ENCODE measurements at places on chromosomes 1 and 21.

GRCh38 chr1:47978486-47978885, 18.7 kb downstream of the TRABD2B start:
- no peak for DNase-seq

- DNase-seq: no peak
Measured at GRCh38 chr1:180674603-180675530, 43.0 kb downstream of the XPR1 start.

GRCh38 chr1:94332516-94332915, 85.7 kb upstream of the ABCD3 start:
- no peak for DNase-seq

DNA sequence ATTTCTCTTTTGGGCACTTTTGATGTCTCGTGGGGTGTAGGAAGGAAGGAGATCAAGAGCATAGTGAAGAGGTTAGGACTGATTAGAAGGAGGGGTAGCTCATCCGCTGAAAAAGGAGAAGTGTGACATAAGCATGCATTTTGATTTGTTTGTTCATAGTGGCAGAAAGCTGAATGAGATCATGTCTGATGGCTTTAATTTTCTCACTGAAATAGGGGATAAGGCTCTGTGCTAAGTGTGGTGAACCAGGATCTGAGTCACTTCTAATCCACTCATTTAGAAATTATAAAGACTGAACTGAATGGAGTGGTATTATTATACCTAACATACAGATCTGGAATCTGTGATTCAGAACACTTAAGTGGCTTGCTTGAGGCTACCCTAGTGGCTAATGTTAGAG, 344.5 kb downstream of the PDE4B start:
- no peak for DNase-seq

DNA sequence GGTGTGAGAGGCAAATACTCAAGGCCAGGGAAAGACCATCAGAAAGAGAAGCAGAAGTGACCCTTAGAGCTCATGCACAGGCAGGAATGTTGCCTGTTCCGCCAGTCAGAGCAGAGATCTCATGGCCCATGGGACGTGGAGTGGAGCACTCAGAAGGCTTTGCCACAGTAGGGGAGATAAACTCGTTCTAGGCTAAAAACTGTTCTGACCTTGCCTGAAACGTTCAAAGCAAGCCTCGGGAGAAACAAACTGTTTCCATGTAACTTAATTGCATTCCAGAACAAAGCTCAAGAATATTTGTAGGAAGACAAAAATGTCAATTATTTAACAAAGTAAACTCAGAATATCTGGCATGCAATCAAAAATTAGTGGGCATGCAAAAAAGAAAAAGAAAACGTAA, 20.7 kb upstream of the SLC19A1 start:
- DNase-seq: no peak

DNA sequence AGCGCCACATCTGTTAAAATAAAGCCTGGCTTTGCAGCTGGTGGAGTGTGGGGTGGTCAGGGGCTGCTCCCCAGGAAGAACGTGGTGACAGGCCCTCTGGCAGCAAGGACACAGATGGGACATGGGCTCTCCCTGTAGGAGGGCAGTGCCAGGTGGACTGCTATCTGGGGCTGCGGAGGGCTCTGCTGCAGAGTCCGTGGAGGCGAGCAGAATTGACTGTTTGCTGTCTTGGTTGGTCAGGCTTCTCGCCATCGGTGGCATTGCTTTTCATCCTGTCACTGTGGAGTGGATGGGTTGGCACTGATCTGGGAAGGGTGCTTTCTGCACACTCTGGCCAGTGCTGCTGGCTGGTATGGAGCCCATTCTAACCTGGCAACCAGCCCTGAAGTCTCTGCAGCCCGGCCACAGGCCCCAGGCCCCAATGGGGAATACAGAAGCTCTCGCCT, 103.0 kb downstream of the LAMC2 start:
- DNase-seq: no peak

- no peak for DNase-seq
Measured at GRCh38 chr1:190172651-190173430, 304.8 kb downstream of the BRINP3 start.

DNA sequence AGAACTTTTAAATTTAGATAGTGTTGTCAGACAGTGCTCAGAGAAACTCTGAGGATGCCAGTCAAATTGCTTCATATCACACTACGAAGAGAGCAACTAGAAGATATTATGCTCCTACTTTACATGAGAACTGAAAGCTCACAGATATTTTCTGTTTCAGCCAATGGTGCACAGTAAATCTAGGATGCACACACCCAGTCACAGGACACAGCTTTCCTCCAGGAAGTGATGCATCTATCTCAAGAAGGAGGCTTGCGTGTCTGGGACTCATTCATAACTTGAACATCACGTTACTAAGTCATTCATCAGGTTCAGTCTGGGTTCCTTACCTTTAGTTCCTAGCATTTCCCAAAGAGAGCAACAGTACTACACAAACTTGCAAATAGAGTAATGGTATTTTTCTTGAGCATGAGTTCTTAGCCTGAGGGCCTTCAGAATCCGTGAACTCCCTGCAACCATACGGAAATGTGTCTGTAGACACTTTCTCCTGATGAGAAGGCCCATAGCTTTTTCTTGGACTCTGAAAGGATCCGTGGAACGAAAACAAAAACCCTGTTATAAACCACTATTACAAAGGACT, 12.2 kb downstream of the ZNF697 start:
- DNase-seq: no peak

GRCh38 chr21:15084668-15085067, 19.9 kb upstream of the NRIP1 start:
- DNase-seq: no peak

GRCh38 chr21:38753557-38753971, 52.2 kb upstream of the ETS2 start:
- no peak for DNase-seq

DNA sequence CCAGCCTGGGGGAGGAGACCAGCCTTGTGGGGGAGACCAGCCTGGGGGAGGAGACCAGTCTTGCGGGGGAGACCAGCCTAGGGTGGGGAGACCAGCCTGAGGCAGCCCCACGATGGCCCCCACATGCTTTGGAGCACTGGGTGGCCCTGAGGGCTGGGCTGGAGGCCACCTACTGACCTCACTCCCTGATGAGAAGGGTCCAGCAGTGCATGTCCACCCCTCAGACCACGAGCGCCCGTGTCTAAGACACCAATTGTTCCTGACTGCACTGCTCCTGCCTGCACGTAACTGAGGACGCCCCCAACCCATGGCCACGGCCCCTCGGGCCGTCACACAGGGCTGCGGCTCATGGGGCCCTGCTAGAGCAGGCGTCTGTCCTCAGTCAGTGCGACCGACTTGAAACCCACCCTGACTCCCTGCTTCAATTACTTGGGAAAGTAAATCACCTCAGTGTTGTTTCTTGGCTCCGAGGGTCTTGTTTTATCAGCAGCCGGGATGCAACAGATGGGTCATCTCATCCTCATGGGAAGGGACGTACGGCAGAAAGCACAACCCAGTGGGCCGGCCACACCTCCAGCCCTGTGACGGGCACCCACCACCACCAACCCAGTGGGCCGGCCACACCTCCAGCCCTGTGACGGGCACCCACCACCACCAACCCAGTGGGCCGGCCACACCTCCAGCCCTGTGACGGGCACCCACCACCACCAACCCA, at the start of gene SPATC1L:
SPATC1L (minus strand) TSS at position 550 of the 715 bp plus-strand sequence. CDS start 1,643 bp downstream, outside the sequence.
- DNase-seq: peak; percentile 84
